Endodermal cell (in vitro differentiated cells): ENCODE measurements at places on chromosomes 3 and 15. TPM values are rescaled to one million over a fixed set of nuclear protein-coding genes. Genes with fewer than 3 reads are reported as not detected.

Gene MKRN2OS
- total RNA-seq = not detected in 2 replicates

Gene CATSPER2
- total RNA-seq = 1.5 and 3.0 TPM in 2 replicates

Gene C3orf22
- not detected in 2 replicates for total RNA-seq

Gene SCN11A
- 0.63 and 0.81 TPM in 2 replicates for total RNA-seq

Gene NANOGP8
- total RNA-seq = 1.5 to 12.3 TPM (median 2.1 TPM) in 3 replicates

Gene PDZRN3
- 4.8 to 7.9 TPM (median 6.1 TPM) in 3 replicates for total RNA-seq

Gene WDR49
- 0.15 to 1.0 TPM (median 0.93 TPM) in 3 replicates for total RNA-seq

Gene EAF2
- total RNA-seq = 2.4 and 3.5 TPM in 2 replicates

Gene GPR62
- 0.41 and 0.44 TPM in 2 replicates for total RNA-seq

Gene SLC15A2
- total RNA-seq = 2.1 to 3.1 TPM (median 2.9 TPM) in 3 replicates

Gene HESX1
- total RNA-seq = 3.8 to 10.6 TPM (median 5.4 TPM) in 3 replicates

Gene PLSCR5
- total RNA-seq = not detected in 3 replicates

Gene ATOSA
- total RNA-seq = 27.8 and 28.9 TPM in 2 replicates
